Activated CD8-positive, alpha-beta memory T cell treated with anti-CD3 and anti-CD28 coated beads, Interleukin-2, amount 10 ng/mL, durations not matched to agents 7 days and 5 days (primary cell): ENCODE measurements at places on chromosomes 2 and 18. TPM values are rescaled to one million over a fixed set of nuclear protein-coding genes. Genes with fewer than 3 reads are reported as not detected.

The AQP12B gene
- not detected for total RNA-seq

The RAB11FIP5 gene
- total RNA-seq: 1.1 TPM

The UPP2 gene
- not detected for total RNA-seq

The ARHGAP28 gene
- not detected for total RNA-seq

The C1GALT1C1L gene
- total RNA-seq: not detected

The TLX2 gene
- total RNA-seq: 1.3 TPM

- DNase-seq: no peak
These were observed 26.9 kb downstream of the SGPP2 start for GRCh38 chr2:222451224-222451674.

DNA sequence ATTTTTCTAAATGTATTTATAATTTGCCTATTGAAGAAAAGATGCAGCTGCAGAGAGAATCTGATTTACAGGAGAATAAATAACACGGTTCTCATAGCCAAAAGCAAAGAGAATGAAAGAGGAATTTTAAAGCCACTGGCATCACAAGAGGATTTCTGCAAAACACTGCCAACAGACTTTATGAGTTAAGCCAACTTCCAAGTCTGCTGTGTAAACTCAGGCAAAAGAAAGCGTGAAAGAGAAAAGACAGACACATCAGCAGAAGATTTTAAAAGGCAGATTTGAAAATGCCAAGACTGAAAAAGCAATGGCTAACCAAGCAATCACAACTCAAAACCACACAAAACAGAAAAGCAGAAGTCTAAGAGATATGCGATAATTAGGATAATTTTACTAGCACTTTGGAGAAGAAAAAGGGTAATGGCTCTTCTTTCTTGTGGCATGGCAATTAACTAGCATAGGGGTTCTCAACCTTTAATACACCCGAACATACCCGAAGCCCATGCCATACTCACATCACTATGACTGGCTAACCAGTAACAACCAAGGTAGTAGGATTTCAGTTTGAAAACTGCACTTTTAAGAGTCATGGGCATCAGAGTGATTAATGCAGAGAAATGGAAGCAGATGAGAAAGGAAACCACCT is 4.9 kb downstream of the DARS1 start:
- DNase-seq: no peak

DNA sequence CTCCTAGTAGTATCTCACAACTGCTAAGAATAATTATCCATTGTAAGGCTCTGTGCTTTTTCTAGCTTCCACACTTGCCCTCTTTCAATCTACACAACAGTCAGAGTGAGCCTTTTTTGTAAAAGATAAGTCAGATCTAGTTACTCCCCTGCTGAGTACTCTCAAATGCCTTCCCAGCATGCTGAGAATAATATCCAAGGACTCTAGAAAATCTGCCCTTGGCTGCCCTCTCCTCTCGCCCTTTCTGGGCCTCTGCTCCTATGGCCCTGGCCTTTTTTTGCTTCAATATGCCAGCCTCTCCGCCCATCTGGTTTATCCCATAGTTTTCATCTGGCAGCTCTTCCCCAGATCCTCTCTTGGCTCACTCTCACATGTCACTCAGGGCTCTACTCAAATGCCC is 455.9 kb upstream of the UBE2E3 start:
- no peak for DNase-seq

GRCh38 chr2:200161458-200161857 is 145.0 kb upstream of the SPATS2L start:
- no peak for DNase-seq

DNA sequence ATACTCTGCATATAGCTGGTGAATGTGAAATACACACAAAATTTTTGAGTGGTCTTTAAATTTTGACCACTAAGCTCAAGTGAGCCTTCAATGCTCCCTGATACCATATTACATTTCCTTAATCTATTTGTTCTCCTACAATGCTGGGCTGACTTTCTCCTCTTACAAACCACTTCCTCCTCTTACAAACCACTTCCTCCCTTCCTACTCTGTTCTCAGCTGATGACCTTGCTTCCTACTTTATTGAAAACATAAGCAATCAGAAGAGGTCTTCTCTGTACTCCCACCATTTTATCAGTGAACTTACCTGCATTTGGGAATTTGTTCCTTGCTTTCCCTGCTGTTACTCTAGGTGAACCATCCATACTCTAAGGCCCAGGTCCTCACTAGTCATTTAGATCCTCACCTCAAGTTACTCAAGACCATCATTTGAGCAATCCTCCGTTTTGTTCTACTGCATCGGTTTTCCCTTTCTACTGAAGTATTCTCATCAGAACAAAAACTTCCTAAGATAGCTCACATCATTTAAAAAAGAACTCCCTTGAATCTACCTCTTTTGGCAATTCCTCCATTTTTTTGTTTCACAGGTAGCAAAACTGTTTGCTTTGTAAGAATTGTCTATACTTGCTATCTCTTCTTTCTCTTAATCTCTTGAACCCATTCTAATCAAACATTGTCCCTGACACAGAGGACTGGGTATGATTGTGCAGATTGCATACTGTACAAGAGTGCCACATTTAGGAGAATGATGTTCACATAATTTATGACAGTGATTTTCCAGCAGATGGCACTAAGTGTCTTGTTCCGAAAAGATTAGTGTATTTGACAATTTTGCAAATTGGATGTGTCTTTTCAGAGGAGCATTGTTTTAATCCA is 96.5 kb downstream of the EPB41L5 start:
- DNase-seq: peak; percentile 42
